ENCODE measurements at places on chromosomes 3 and 15. TPM values are rescaled to one million over a fixed set of nuclear protein-coding genes. Genes with fewer than 3 reads are reported as not detected.

GRCh38 chr3:196599734-196600128 is 31.3 kb downstream of the FBXO45 start:
- H3K4me1 ChIP-seq: no peaks in the 10 kb centered on the region
- H3K27me3 ChIP-seq: no peaks in the 10 kb centered on the region
- H3K4me3 ChIP-seq: no peak overlapping the region

DNA sequence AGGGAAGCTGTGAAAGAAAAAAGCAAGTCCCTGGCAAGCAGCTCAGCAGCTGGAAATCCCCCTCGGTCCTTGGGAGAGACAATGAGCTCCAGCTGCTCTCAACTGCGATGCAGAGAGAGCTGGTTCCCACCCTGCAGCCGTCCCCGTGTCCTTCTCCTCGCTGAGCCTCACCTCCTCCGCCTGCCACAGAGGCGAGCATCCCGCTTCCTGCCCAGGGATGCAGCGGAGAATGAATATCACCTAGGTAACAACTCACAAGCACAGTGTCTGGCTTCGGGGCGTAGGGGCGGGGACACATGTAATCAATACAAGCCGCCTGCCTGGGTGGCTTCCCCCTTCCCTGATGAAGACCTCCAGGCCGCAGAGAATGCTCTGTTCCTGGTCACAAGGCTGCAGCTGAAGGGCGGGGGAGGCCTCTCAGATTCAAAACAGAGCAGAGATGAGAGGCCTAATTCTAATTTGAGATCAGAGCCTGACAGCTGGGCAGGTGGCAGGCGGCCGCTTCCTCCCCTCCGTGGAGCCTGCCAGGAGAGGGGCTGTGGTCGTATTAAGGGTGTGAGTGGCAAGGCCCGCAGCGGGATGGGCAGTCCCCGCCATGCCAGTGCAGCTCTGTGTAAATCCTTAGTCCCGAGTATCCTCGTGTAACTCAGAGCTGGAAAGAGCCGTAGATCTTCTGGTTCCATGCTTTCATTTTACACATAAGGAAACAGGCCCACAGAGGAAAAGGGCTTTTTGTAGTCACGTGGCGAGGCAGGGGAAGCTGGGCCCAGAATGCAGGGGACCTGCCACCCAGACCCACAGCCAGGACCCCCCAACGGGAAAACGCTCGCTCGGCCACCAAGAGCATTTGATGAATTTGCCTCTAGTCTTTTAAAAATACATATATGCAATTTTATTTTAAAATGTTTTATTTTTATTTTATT is 24.3 kb downstream of the ZDHHC19 start:
- no peak overlapping the region for H3K4me3 ChIP-seq
- H3K4me1 ChIP-seq: no peaks in the 10 kb centered on the region
- H3K27me3 ChIP-seq: no peaks in the 10 kb centered on the region
- no peaks in the 10 kb centered on the region for H3K36me3 ChIP-seq

DNA sequence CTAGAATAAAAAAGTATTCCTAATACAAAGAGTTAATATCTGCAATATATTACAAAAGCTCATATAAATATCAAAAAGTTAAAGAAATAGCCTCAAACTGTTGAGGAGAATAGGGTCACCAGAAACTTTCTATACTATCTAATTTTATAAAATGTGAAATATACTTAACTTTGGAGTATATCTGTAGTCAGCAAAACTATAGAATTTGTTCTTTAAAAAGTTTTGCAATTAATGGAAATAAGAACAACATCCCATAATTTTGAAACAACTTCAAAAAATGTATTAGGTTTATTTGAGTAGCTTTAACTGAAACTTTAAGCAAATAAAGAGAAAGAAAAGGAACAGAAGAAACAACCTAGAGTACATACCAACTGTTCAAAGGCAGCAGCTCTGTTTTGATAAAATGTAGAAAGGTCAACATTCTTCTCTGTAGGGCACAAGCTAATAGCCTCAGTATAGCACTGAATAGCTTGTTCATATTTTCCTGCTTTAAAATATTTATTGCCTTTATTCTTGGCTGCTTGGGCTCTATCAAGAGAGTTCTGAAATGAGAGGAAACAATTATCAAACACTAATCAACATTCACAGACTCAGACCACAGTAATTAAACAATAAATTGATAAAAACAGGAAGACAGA is 14.3 kb downstream of the TOMM70 start:
- H3K4me3 ChIP-seq: no peak overlapping the region
- H3K36me3 ChIP-seq: no peaks in the 10 kb centered on the region
- no peaks in the 10 kb centered on the region for H3K27me3 ChIP-seq
- peaks cover 15% of the 10 kb centered on the region for H3K4me1 ChIP-seq

DNA sequence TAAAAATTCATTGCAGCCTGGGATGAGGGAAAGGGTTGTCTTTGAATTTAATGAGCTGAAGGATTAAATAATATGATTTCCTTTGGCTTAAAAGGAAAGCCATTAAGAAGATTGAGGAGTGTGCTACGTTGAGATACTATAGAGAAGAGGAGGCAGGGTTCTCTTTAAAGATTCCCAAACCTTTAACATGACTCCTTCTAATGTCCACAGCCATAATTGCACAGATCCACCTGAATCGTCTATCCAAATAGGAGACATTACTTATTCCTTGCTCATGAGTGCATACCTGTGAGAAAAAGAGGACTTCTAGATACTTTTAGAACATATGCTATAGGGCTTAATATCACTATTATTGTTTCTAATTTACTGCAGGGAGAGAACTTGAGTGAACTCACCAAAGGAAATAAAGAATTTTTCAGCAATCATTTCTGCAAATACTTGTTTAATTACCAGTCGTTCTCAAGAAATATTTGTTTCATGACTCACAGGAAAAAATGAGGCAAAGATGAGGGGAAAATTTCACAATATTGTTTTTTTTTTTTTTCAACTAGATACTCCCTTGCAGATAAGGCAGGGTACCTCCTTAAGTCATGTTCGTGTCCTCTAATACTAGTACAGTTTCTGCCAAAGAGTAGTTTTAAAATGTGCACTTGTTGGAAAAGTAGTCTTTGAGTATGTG is 8.9 kb upstream of the SUCNR1 start:
- no peak overlapping the region for H3K4me3 ChIP-seq
- no peaks in the 10 kb centered on the region for H3K27me3 ChIP-seq

- H3K27ac ChIP-seq: peak overlapping the region; percentile 77
- no peak for DNase-seq
- H3K27me3 ChIP-seq: no peaks in the 10 kb centered on the region
- H3K4me3 ChIP-seq: no peak overlapping the region
- H3K4me1 ChIP-seq: peaks cover 76% of the 10 kb centered on the region
- H3K36me3 ChIP-seq: no peaks in the 10 kb centered on the region
Observed at GRCh38 chr15:78007211-78007931, 70.1 kb downstream of the TBC1D2B start.

- H3K36me3 ChIP-seq: no peaks in the 10 kb centered on the region
- H3K27me3 ChIP-seq: no peaks in the 10 kb centered on the region
- H3K4me3 ChIP-seq: no peak overlapping the region
- H3K27ac ChIP-seq: no peak overlapping the region
Observed at GRCh38 chr15:63357731-63358130, 23.9 kb downstream of the CA12 start.

DAZL gene
- not detected for total RNA-seq

TMEM44 gene
- total RNA-seq: 11.4 TPM

All from pancreas (tissue), 10 donors.